ENCODE measurements at places on chromosomes 11 and 22.

GRCh38 chr11:119844808-119845207 lies 115.8 kb upstream of the NECTIN1 start:
- no peak for DNase-seq

DNA sequence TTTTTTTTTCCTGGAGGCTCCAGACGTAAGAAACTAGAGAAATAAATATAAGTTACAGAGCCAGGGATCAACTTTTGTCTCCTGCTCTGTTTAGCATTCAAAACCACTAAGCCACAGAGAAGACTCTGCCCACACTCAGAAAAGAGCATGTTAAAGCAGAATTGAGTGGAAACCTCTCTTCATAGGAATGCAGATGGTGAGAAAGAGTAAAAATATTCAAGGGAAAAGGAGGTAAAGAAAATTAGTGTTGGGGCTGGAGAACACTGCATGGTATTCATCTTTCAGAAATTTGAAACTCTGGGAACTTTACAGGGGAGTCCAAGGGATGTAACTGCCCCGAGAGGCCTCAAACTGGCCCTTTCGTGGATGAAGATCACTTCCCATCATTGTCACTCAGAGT lies 65.1 kb downstream of the CLMP start:
- DNase-seq = no peak

DNA sequence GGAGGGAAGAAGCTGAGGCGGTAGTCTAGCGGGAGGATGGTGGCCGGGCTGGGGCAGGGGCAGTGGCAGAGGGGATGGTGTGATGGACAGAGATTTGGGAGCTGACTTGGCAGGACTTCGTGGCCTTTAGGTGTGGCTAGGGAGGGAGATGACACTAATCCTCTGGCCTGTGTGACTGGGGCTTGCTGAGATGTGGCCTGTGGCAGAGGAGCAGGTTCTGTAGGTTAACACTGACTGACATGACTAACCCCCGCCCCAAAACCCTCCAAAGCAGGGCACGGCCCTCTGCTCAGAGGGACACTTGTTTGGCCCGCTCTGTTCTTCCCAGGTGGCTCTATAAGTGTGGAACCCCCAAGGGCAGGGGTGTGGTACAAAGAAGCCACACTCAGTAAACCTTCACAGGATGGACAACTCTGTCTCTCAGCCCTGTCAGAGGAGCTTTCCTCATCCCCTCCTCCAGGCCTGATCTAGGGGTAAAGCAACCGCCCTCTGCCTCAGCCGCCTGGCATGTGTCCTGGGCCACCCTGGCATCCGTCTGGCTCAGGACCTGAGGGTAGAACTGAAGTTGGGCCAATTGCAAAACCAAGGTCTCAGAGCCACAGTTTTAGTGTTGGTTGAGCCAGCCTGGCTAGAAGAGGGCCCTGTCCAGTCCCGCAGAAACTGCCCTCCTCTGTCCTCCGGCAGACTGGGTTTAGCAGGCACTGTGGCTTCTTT lies 15.6 kb downstream of the TOM1 start:
- no peak for DNase-seq

GRCh38 chr11:64352995-64353714 lies 5.8 kb upstream of the RPS6KA4 start:
- no peak for DNase-seq

GRCh38 chr11:78560826-78561484 lies 13.7 kb downstream of the NARS2 start:
- DNase-seq = no peak

DNA sequence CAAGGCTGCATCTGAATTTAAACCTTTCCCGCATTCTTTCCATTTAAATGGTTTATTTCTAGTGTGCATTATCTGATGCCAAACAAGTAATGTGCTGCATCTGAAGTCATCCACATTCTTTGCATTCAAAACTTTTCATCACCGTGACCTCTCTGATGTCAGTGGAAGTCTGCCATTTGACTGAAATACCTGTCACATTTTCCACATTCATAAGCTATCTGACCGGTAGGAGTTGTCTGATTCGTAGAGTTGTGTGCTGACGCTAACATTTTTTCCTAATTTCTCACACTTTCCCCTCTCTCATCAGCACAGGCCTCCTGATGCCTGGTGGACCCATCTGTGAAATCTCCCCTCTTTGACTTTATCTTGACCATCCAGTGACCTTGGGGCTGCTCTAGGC lies 79.9 kb upstream of the BARX2 start:
- DNase-seq = no peak

GRCh38 chr11:100686476-100687053 lies 523 bp upstream of the ARHGAP42 start:
- no peak for DNase-seq

DNA sequence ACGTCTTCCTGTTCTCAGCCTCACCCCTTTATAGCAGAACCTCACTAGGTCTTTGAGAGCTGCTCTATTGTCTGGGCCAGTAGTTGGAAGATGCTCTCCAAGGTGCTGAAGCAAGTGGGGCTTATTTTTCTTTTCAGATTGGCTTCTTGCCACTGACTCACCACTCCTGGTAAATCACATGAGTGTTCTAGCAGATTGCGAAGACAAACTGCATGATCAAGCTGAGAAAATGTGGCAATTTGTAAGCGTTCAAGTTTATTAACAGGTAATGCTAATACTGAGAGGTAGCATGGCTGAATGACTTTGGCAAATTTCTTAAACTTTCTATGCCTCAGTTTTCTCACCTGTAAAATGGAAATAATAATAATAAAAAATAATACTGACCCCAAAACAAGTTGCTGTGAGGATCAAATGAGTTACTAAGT lies 59.2 kb downstream of the CACNG2 start:
- DNase-seq = no peak

DNA sequence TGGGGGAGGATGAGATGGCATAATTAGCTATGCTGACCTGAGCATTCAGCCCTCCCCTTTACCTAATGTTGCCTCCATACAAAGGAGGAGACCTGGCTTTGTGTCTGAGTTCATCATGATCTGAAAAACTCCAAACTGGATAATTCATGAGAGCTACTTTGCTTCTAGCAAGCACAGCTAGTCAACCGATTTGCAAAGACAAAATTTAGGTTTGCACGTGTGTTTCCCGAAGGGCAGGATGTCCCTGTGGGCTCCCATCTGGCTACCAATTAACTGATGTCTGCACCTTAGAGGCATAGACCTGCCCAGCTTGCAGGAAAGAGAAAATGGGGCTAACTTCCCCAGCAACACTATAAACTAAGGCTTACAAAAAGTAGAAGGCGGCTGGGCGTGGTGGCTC lies 42.2 kb upstream of the POU2AF1 start:
- no peak for DNase-seq

DNA sequence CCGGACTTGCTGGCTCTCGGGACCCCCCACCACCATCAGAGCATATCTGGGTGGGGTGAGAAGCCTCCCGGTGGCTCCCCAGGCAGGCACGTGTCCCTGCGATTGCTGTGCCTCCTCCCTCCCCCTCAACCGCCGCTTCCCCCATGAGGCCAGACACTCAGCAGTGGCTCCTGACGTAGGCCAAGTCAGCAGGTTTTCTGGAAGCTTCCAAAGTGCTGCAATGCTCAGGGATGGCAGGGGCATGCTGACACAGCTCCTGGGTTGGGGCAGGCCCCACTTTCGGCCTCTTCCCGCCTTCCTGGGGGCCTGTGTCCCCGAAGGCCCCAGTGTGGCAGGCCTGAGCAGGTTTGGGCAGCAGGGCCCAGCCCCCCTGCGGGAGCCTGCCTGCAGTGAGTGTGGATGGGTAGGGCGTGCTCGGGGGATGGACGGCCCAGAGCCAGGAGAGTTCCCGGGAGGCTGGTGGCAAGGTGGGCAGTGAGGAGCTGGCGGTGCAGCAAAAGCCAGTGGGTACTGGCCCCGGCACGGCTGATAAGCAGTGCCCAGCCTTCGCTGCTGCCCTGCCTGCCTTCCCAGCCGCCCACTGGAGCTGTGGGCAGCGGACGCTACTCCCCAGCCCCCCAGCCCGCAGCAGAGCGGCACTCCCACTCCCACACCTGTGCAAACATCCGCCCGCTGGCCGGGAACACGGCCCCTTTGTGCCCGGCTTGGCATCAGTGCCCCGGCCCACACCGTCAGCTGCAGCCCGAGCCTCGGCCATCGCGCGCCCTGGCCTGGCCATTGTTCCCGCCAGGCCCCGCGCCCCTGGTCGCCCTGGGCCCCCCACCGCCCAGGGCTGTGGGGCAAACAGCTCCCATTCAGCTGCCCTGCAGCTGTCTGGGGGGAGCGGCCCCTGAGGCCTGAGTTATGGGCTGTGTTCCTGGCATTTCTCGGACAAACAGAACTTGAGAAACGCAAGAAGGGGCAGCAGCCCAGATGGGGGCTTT lies 125.0 kb downstream of the KCNQ1OT1 start:
- no peak for DNase-seq

GRCh38 chr11:112156956-112157766 lies 6.7 kb downstream of the IL18 start:
- no peak for DNase-seq

DNA sequence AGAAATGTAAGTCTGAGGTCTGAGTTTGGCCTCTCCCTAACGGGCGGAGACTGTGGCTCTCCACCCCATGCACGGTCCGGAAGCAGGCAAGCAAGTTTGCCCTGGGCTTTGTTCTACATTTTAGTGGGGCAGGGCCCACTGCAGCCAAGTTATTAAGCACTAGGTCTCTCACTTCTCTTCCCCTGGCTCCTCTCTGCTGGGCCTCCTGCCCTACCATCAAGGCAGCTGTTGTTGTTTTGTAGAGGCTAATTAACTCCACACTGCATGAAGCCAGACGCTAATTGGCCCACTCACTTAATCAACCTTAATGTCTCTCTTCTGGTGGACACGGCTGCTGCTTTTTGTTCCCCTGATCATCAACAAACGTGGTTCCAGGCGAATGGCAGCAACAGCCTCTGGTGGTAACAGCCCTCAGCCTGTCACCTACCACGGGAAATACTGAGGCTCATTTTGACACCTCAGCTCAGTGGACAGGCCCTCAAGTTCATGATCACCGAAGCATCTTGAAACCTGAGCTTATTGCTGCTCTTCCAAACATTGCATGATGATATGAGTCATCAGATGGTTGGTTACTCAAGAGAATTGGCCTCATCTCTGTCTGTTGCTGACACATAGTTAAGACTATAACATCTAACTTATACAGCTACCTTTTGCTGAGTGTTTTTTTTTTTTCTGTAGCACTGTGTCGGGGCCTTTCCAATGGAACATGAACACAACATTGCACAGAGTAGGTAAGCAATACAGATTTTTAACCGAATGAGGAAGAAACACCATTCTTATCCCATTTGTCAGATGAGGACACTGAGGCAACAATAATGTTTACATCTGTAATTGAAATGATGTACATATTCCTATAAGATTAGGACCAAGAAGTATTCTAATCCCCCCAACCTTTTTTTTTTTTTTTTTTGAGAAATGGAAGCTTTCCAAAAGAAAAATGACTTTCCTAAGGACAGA lies 20.8 kb upstream of the LMO2 start:
- DNase-seq = no peak

- DNase-seq = no peak
Measured at GRCh38 chr11:22584976-22585375, 40.6 kb downstream of the FANCF start.

DNA sequence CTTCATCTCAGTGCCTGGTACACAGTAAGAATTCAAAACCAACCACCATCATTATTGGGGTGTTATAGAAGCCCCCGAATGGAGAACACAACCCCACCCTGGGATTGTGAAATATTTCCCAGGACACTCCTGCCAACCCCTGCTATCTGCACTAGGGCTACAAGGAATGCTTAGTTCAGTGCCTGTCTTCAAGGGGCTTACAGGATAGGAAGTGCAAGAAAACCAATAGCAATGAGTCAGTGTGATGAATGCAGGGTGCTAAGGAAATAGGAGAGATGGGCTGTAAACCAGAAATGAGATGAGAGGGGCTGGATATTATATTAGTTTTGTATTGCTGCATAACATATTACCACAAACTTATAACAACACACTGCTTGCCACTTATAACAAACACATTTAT lies 965 bp upstream of the ASCC2 start:
- DNase-seq = no peak

GRCh38 chr11:75879737-75880136 lies 64.7 kb downstream of the UVRAG start:
- DNase-seq = no peak

DNA sequence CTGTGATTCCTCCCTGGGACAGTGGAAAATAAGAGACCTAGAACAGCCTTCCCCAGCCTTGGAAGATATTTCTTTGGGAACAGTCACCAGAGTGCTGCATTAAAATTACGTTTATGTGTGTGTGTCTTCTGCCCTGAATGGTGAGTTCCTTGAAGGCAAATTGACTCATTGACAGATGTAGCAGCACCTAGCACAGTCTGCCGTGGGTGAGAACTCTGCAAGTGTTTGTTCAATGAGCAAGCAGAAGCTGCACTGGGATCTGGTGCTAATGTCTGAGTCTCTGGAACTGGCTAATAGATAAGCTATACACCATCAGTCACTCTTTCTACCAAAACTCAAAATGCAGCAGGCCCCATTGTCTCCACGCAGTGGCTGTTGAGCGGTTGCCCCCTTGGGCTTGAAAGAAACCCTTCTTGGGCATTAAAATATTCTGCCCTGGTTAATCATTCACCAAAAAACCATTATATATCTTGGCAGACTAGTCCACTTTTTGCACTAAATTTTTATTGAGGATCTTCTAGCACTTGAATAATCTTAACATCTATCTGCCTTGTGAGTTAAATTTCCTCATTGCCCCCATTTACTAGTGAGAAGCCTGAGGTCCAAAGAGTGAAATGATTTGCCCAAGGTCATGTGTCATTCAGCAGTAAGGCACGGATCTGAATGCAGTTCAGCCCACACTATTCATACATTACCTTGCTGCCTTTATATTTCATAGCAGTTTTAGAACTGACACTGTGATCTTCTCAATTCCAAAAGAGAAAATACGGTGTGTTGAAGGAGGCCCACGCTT lies 87.8 kb upstream of the GALNT18 start:
- DNase-seq = no peak

GRCh38 chr22:36520423-36520822 lies 8.5 kb downstream of the EIF3D start:
- no peak for DNase-seq

DNA sequence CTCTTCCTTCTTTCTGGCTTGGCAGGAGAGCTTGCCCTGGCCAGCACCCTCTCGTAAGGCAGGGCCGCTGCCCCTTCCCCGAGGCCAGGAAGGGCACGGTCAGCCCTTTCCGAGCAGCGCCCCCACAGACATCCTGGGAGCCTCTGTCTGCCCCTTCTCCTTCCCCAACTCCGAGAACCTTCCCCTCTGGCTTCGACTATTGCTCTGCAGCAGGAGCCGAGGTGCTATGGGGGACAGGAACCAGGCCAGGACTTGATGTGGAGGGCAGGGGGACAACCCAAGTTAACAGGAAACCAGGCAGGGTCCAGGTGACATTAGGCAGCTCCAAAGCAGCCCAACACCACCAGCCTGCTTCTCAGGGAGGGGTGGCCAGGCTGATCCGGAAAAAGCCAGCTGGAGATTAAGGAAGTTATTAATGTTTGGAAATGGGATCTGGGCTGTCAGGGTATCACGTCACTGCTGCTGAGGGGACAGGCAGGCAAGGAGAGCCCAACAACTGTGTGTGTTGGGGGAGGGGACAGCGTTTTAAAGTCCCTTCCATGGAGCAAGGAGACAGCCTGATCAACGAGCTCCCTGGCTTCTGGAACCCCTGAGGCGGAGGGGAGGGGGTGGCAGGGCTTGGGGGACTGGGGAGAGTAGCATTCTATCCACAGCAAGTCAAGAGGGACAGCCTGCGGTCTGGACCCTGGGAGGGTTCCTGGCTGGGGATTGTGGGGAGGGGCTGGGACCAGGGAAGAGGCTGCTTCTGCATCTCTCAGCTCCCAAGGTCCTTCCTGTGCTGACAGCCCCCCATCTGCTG lies 27.3 kb downstream of the SYT7 start:
- DNase-seq = no peak
